ENCODE measurements at places on chromosomes 1 and 21. TPM values are rescaled to one million over a fixed set of nuclear protein-coding genes. Genes with fewer than 3 reads are reported as not detected.

ACTN2 gene
- 0.17 TPM for total RNA-seq

CGN gene
- 1.4 TPM for total RNA-seq

JAM2 gene
- total RNA-seq: 1.2 TPM

C8B gene
- not detected for total RNA-seq

NBPF10 gene
- 1.5 TPM for total RNA-seq

DNA sequence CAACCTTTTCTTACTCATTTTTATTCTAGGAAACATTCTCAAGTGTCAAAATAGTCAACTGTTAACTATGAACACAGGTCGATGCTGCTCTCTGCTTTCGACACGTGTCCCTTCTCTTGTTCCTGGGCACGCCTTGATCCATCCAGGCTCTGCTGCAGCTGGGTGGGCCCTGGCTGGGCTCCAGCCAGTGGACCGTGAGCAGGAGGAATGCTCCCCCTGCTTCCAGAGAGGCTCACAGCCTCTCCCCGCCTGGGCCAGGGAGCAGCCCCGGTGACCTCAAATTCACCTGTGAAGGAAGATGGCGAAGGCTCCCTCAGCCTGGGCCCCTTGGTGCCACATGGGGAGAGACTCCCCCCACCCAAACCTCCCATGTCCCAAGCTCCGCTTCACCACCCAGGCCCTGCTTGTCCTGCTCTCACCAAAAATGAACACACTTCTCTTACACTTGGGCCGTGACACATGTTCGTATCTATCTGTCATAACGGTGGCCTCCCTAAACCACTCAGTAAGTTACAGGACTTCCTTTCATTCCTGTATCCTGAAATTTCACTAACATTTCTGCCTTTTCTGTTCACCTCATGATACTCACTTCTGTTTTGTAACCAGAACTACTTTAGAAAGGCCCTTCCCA, 24.6 kb upstream of the ADARB1 start:
- DNase-seq: no peak

- no peak for DNase-seq
Measured at GRCh38 chr1:163730411-163730821, 408.7 kb downstream of the NUF2 start.

DNA sequence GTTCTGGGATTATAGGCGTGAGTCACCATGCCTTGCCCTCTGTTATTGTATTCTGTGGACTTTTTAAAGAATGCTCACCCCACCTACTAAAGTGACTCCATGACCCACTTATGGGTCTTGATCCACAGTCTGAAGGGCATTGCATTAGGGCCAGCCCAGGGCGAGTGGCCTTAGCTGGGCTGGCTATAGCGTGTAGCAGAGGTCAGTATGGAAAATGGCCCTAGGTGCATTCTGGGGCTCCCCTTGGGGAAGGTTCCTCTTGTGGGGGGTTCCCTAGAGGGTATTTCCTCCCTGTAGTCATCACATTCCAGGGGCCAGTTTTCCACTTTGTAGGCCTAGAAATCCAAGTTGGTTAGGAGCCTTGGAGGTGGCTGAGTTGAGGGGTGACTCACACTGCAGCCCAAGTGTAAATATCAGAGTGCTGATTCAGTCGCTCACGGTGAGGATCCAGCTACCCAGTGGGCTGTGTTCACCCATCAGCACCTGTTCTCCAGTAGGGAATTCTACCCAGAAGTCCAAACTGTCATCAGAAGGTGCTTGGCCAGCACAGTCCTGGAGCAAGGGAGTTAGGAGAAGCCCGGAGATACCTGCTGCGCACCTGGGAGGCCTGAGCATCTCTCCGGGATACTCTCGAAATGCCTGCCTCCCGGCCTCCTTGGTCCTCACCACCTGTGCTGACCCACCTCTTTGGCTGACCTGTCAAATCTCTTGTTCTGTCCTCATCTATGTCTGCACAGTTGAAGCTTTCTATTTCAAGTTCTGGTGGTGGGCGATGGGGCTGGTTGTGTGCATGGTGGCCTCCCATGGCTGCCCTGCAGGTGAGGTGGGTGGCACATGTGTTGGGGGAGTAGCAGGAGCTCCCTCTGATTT, 52.2 kb downstream of the NENF start:
- DNase-seq: no peak

GRCh38 chr21:38621132-38621531, 122.9 kb upstream of the ERG start:
- no peak for DNase-seq

DNA sequence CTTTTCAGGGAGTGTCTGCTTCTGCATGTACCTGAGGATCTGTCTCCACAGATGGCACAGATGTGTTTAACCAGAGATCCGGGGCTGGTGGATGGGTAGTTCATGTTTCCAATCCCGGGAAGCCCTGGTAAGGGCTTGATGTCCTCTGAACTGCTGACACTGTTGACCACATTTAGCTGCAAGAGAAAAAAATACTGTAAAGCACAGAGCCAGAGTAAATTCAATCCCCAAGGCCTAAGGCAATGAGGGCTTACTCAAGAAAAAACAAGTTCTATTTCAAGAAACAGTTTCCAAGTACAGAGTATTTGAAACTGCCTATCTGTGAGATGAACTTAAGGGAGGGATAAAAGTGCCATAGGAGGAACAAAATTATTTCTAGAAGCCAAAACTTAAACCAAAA, 25.1 kb downstream of the RXRG start:
- no peak for DNase-seq

DNA sequence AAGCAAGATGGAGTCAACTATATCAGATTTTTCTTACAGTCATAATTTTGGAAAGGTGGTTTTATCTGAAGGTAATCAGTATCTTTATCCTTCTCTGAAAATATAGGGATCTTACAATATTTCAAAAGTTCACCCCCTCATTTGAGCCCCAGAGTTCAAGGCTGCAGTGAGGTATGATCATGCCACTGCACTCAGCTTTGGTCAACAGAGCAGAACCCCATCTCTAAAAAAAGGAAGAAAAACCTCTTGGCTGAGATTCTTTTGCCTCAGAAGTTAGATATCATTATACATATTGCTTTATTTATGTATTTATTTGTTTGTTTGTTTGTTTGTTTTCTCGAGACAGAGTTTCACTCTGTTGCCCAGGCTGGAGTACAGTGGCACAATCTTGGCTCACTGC, 11.5 kb upstream of the RBBP5 start:
- no peak for DNase-seq
